ENCODE measurements at places on chromosomes 3 and 15.

DNA sequence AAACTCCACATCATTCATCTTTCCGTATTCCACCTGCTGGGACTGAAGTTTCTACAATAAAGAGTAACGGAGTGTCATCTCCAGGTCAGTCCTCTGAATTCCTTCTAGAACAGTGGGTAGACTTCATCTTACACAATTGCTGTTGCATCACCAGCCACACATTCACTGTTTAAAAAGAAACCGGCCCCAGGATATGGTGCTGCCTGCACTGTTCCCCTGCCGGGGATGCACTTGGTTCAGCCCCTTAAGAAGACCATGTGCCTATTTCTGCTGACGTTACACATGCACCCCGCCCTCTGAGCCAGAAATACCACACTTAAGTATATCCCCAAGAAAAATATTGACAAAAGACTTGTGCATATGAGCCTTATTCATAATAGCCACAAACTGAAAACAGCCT is 233.4 kb downstream of the FEZF2 start:
- no peak for DNase-seq

DNA sequence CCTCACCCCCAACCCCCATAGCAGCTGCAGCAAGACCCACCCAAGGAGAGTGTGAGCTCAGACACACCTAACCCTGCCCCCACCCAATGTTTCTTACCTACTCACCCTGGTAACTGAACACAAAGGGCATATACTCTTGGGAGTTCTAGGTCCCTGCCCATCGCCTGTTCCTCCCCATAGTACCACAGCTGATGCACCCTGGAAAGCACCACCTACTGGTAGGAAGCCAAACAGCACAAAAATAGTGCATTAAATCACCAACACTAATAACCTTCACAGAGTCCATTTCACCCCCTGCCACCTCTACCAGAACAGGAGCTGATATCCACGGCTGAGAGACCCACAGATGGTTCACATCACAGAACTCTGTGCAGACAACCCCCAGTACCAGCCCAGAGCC is 245.2 kb downstream of the EFHB start:
- DNase-seq: no peak

- DNase-seq: no peak
These were observed 118.4 kb upstream of the FHIT start for GRCh38 chr3:61369678-61370077.

DNA sequence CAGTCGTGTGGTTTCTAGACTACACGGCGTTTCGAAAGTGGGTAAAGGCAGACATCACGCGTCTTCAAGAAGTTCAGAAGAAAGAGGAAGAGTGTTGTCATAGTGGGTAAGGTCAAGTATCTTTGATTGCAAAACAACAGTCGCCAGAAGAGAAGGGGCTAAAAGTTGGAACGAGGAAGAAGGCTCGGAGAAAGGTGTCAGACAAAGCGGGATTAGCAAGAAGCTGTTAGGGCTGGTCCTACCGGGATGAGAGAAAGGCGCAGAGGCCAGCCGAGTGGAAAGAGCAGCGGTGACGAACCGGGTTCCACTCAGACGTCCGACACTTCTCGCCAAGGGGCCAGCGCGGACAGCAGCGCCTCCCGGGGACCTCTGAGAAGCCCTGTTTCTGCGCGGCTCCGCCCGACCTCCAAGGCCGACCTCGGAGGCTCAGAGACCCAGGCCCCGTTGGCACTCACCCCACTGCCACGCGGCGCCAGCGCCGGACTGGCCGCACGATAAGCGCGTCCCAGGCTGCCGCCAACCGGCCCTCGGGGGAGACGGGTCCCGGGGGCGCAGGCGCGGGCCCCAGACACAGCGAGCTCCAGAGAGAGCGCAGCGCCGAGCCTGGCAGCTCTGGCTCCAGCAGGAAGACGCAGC is 436 bp downstream of the ADPGK start:
- DNase-seq: no peak

DNA sequence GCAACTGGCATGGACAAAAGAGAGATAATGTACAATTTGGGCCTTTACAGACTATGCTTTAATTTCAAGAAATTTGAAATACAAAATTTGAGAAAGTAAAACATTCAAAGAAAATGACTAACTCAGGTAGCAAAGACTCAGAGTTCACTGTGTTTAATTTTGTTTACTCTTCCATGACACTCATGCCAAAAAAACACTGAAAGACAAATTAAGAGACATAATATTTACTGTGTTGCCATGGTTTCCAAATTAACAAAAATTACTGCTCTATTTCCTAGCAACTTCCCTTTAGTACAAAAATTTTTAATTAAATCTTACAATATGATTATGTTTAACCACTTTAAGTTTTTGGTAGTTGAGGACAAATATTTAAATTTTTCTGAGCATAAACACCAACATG is 29.6 kb downstream of the LRRFIP2 start:
- DNase-seq: no peak

- DNase-seq: no peak
These were observed 605.8 kb upstream of the NAALADL2 start for GRCh38 chr3:174253196-174253823.

DNA sequence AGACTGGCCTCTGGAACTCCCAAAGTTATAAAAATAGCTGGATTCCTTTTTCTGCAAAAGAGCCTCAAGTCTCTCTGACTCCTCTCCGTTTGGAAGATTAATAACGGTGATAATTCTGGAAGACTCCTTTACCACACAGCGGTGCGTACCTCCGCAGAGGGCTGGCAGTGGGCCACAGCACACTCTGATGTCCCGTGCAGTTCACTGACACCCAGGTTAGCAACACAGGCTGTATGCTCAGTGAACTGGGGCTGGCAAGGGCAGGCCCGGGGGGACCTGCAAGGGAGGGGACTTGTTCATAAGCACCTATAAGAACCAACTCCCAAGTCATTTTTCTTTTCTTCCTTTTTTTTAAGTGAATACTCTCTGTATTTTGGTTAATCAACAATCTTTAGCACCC is 120.3 kb upstream of the TJP1 start:
- no peak for DNase-seq

- DNase-seq: no peak
These were observed 77.1 kb upstream of the MLF1 start for GRCh38 chr3:158493931-158494330.

DNA sequence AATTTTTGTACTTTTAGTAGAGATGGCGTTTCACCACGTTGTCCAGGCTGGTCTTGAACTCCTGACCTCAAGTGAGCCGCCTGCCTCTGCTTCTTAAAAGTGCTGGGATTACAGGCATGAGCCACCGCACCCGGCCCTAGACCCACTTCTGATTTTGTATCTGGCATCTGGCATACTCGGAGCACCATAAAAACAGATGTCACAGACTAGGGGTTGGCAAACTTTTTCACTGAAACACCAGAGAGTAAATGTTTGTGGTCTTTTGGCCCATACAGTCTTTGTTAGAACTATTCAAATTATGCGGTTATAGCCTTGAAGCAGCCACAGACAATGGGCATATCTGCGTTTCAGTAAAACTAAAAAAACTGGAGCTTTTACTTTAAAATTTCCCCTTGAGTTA is 110.7 kb downstream of the TJP1 start:
- DNase-seq: no peak

DNA sequence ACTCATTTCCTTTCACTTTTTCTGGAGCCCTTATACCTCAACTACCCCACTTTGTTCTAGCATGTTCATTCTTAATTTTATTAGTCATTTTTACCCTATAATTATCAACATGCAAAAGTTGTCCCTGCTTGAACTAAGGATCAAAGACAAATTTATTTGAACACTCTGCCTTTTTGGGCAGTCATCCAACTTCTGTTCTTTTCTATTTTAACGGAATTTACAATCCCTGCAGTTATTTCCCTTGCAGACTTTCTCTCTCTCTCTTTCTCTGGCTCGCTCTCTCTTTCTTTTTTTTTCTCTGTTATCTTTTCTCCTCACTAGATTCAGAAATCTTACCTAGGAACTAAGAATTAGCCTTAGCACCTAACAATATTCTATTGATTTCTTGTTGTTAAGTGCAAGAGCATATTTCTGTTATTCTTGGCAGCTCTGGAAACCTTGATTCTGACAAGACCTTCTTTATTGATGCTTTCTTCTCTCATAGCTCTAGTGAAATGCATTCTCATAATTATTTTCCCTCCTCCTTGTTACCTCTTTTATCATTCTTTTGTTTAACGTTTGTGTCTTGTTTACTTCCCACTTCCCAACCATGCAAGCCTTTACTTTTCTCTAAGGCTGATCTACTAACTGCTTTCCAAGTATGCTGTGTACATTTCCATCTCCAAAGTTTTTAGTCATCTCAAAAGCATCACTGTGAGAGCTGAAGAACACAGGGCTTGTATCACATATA is 951.6 kb downstream of the DIPK2A start:
- DNase-seq: no peak

DNA sequence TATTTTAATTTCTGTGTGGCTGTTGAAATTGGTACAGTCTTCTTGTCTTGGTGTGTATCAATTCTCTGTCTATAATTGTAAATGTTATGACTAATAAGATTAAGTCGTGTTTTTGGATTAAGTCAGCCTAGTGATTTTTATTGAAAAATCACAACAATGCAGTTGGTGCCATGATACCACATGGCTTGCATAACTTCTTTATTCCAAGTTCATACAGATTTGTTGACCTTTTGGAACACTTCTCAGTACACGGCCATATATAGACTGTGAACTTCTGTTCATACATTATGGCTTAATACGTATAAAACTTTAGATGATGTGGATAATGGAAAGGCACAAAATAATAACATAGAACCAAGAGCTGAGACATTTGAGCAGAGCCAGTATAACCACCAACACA is 121.2 kb upstream of the NAALADL2 start:
- DNase-seq: no peak

- no peak for DNase-seq
These were observed 153.3 kb downstream of the BCHE start for GRCh38 chr3:165683947-165684346.

DNA sequence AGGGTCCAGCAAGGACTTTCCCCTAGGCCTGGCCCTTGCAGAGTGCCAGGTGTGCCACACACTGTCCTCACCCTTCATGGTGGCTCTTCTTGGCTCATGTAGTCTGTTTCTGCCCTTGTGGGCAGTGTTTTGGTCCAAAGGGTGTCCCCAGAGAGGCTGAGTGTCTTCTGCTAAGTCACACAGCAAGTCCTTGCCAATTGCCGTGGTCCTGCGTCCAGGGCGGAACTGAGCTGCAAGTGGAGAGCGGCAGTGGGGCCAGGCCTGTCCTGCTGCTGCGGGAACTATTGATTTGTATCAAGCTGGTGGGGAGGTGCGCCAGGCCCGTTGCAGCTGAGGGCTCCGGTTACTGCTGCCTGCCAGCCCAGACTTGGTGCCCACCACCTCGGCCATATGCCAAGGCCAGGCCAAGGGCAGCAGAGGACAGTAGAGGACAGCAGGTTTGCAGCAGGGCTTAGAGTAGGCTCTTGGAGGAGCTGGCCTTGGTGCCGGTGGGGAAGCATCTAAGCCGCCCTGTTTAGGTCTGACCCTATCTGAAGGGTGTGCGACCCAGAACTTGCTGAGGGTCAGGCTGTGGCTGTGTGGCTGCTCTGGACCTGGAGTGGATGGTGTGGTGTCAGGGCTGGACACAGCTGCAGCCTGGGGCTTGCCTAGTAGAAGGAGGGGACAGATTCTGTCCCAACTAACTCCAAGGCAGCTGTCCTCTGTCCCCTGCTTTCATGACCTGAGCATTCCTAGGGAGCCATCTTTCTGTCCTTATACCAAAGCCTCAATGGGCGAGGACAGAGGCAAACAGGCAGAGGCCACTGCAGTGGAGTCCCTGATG is 4.5 kb downstream of the AMIGO3 start:
- no peak for DNase-seq

GRCh38 chr3:195165790-195166189 is 105.2 kb downstream of the XXYLT1 start:
- no peak for DNase-seq

DNA sequence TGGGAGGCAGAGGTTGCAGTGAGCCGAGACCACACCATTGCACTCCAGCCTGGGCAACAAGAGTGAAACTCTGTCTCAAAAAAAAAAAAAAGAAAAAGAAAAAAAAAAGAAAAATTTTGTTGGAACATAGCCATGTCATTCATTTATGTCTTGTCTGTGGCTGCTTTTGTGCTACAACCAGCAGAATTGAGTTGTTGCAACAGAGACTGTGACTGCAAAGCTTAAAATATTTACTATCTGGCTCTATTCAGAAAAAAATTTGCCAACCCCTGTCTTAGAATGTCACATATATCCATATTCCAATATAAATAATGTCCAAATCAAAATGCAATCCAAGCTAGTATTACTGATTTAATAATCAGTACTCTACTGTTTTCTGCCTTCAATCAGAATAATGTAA is 25.1 kb downstream of the CD80 start:
- DNase-seq: no peak

DNA sequence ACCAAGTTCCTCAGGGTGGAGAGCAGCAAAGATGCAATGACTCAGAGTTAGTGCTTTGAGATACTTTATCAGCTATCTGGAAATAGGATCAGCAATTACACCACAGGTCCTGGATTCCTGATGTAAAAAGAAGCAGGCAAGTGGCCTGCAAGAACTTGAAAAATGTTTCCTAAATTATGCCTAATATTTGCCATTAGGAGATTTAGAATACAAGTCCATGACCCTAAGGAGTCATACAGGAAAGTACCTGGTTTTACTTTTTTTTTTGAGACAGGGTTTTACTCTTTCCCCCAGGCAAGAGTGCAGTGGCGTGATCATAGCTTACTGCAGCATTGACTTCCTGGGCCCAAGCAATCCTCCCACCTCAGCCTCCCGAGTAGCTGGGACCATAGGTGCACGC is 78.8 kb upstream of the CRBN start:
- no peak for DNase-seq

GRCh38 chr15:71705151-71705550 is 105.2 kb upstream of the NR2E3 start:
- DNase-seq: no peak

- DNase-seq: no peak
These were observed 38.6 kb downstream of the FBXL2 start for GRCh38 chr3:33315826-33316225.

- no peak for DNase-seq
These were observed 116.3 kb downstream of the MITF start for GRCh38 chr3:69855436-69856162.

DNA sequence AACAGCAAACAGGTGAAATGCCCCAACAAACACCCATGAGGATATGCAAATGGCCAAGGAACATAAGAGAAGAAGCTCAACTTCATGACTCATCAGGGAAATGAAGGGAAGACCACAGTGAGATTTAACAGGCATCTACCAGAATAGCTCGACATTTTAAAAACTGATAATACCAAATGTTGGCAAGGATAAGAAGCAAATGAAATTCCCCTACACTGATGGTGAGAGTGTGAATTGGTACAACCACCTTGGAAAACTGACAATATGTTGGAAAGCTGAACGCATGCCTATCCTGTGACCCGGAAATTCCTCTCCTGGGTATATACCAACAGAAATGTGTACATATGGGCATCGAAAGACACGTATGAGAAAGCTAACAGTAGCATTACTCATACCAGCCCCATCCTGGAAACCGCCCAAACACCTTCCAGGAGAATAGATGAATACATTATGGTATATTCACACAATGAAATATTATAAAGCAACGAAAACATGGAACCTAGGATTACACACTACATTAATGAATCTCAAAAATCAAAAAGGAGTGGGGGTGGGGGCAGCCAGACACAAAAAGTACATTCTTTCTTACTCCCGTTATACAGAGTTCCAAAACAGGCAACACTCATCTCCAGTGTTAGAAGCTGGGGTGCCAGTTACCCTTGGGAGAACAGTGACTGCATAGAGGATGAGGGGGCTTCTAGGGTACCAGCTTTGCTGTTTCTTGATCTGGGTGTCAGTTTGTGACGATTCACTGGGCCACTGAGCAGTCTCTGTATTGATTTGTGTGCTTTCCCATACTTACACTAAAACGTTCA is 16.9 kb downstream of the RFTN1 start:
- no peak for DNase-seq

GRCh38 chr3:143806038-143806437 is 42.2 kb downstream of the SLC9A9 start:
- no peak for DNase-seq

All from posterior cingulate gyrus (tissue), 11 donors.